ENCODE measurements at places on chromosomes 3 and 15.

- DNase-seq: peak; percentile 70
Observed at GRCh38 chr3:58038675-58039292, 30.6 kb downstream of the FLNB start.

GRCh38 chr3:188531210-188531609 is 377.3 kb downstream of the LPP start:
- no peak for DNase-seq

DNA sequence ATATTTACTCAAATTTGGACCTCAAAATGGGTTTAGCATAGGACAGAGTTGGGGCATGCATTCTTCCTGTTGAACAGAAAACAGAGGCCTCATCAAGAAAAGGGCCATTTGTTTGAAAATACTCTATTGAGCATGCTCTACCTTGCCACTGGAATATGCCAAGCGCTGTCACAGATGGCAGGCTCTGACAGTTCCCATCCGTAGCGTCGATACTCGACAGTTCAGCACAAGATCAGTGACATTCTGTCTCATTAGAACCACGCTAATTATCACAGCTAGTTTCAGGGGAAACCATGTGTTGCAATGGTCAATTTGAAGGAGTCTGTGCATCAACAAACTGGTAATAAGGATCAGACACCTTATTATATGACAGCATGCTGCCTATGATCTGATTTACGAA is 54.5 kb downstream of the SATB1 start:
- no peak for DNase-seq

DNA sequence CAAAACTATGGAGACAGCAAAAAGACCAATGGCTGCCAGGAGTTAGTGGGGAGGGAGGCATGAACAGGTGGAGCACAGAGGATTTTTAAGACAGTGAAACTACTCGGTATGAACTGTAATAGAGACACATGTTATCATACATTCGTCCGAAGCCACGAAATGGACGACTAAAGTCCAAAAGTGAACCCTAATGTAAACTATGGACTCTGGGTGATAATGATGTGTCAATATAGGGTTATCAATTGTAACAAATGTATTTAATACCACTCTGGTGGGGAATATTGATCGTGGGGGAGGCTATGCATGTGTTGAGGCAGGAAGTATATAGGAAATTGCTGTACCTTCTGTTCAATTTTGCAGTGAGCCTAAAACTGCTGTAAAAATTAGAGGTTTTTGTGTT is 107.0 kb downstream of the CPN2 start:
- no peak for DNase-seq

GRCh38 chr3:110267304-110267845 is 804.2 kb upstream of the NECTIN3 start:
- no peak for DNase-seq

GRCh38 chr3:136671921-136672320 is 80.3 kb downstream of the STAG1 start:
- DNase-seq: no peak

Measured in bone marrow (tissue), 2 donors.